CD4-positive, alpha-beta T cell treated with Interleukin-6 for 4 hours (primary cell): ENCODE measurements at places on chromosomes 13 and 19.

GRCh38 chr13:47289567-47289966, 392.7 kb upstream of the HTR2A start:
- no peak for DNase-seq

- no peak for DNase-seq
Measured at GRCh38 chr13:40968416-40969000, 50.6 kb downstream of the ELF1 start.

- DNase-seq, result no peak
Measured at GRCh38 chr13:111971891-111972780, 94.8 kb upstream of the SOX1 start.

DNA sequence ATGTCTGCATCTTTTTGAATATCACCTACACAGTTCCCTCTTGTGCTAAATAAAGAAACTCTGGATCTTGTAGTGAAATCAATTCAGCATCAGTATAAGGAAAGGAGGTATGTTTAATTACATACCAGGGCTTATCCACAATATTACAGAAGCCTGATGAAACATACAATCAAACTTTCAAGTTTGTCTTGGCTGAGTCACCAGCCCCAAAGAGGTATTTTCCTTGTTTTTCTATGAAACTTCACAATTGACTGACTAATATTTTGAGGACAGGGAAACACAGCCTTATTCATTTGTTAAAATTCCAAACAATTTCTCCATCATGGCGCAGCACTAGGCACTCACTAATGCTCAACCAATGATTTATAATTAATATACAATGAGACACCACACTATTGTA, 952.4 kb downstream of the PCDH17 start:
- DNase-seq, result no peak

- DNase-seq, result no peak
Measured at GRCh38 chr13:23212671-23213070, 31.9 kb downstream of the SGCG start.

DNA sequence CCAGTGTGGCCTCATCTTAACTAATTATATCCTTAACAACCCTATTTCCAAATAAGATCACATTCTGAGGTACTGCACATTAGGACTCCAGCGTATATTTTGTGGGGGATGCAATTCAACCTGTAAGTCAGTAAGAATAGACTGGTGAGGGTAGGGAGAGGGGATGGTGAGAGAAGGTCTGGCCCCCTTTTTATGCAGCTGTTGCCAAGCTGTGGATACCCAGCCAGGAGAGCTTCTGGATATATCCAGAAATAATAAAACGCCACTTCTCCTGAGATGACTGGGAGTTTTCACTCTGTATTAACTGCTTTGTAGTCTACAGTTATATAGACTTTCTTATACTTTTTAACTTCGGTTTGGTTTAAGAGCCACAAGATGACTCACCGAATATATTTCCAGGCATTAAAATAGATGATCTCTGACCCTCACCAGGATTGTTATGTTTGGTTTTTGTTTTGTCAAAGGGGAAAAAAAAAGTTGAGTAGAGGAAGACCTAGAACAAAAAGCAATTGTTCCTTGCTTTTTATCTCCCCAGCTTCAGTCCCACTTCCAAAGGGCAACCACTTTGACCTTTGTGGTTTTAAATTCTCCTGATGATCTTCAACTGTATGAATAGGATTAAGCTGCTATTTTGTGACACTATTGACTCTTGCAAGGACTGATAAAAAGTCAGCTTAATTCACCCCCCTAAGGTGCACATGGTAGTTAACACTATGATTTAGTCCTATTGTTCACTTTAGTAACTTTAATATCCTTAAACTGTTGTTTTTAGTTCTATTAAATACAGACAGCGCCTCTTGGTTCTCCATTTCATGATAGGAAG, 3.1 kb upstream of the NEK3 start:
- no peak for DNase-seq

GRCh38 chr19:12944104-12944674, 1.5 kb upstream of the RAD23A start:
- no peak for DNase-seq

GRCh38 chr19:16594681-16595091, 22.5 kb upstream of the SLC35E1 start:
- DNase-seq, result peak; percentile 40

- DNase-seq, result no peak
Measured at GRCh38 chr13:33519561-33520467, 234.3 kb upstream of the STARD13 start.

GRCh38 chr19:34044021-34044420, 128.3 kb upstream of the LSM14A start:
- DNase-seq, result no peak

DNA sequence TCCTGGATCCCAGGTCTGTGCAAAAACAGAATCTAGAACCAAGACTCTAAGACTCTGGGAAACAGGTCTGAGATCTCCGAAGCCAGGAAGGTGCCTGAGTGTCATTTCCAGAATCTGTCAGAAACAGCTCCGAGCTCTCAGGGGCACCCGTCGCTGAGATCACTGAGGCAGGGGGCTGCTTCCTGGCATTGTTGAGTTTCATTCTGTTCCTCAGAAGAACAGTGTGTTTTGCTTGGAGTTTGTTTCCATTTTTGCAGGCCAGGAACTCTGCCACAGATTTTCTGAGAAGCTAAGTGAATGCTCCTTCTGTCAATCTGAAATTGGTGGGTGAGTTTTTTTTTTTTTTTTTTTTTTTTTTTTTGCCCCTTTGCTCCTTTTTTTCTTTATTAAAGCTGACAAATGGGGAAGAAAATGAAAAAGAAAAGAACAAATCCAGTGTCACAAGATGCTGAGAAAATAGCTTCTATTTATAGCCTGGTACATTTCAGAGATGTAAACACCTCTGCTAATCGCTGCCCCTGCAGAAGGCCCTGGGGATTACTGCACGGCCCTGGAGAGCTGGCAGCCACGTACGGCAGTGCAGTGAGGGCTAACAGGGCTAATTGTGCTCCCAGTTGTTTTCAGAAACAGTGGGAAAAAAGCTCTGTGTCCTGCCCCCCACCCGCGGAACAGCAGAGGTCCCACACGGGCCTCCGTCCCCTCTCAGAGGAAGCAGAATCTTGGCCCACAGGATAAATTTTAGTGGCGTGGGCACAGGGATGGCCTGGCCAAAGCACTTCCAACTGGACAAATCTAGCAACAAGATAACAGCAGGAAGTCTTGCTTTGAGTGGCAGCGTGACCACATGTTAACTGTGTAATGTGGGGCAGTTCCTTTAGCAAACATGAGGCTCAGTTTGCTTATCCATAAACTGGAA, 237.6 kb upstream of the IRS2 start:
- DNase-seq, result no peak

- no peak for DNase-seq
Measured at GRCh38 chr19:50821622-50822021, 2.0 kb downstream of the KLK1 start.

GRCh38 chr13:42478531-42479156, 95.3 kb upstream of the TNFSF11 start:
- no peak for DNase-seq

DNA sequence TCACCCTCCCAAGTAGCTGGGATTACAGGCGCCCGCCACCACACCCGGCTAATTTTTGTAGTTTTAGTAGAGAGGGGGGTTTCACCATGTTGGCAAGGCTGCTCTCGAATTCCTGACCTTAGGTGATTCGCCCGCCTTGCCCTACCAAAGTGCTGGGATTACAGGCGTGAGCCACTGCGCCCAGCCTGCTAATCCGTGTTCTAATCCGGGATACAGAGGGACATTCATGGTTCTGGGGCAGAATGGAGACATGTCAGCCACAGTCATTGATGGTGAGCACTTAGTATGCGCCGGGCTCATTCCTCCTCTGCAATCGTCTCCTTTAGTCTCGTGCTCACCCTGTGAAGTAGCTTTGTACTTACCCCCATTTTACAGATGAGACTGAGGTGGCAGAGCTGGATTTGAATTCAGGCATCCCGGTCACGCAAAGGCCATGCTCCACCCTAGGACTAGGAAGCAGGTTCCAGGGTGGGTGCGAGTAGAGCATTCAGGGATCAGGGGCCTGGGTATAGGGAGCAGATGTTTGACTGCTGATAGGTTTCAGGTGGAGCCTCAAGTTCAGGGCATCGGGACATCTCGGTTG, 8.2 kb downstream of the RRAS start:
- DNase-seq, result no peak

DNA sequence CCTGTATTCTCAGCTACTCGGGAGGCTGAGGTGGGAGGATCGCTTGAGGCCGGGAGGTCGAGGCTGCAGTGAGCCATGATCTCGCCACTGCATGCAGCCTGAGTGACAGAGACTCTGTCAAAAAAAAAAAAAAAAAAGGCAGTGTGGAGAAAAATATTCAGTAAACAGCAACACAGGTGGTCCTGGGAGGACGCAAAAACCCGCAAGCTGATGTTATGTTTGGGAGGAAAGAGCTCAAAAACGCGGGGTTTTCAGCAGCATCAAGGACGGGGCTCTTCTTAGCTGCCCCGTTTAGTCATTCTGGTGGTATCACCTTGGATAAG, 599 bp upstream of the ZNF784 start:
- no peak for DNase-seq

- no peak for DNase-seq
Measured at GRCh38 chr13:39822437-39822836, 167.0 kb downstream of the COG6 start.

GRCh38 chr19:3618144-3618810, 8.3 kb downstream of the CACTIN start:
- DNase-seq, result peak; percentile 67

DNA sequence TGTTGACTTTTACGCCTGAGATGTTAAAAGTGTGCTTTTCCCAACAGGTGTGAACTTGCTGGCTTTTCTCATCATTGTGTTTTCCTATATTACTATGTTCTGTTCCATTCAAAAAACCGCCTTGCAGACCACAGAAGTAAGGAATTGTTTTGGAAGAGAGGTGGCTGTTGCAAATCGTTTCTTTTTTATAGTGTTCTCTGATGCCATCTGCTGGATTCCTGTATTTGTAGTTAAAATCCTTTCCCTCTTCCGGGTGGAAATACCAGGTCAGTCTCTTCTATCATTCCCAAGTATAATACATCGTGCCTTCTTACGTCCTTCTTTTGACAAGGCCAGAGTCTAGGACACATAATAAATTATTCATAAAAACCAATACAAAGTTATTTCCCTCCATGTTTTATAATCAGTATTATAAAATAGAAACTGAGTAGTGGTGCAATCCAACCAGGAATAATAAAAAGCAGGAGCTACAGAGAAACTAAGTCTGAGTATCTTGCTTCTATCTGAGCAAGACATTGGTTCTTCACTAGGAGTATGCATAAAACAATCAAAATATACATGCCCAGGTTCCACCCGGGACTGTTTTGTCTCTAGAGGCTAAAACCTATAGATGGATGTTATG, 57.9 kb downstream of the RXFP2 start:
- no peak for DNase-seq

DNA sequence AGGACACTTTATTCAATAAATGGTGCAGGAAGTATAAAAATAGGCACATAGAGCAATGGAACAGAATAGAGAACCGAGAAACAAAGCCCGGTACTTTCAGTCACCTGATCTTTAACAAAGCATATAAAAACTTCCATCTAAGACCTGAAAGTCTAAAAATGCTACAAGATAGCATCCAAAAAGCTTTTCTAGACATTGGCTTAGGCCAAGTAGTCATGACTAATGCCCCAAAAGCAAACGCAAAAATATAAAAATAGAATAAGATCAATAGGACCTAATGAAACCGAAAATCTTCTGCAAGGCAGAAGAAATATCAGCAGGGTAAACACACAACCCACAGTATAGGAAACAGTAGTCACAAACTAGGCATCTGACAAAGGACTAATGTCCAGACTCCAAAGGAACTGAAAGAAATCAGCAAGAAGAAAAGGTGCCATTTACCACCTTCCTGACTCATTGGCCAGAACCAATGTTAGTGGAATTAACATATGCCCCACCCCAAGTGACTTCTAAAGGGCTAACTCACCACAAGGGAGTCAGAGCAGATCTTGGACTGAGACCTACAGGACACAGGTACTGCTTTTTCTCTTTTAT, 40.8 kb upstream of the CEACAM21 start:
- no peak for DNase-seq

DNA sequence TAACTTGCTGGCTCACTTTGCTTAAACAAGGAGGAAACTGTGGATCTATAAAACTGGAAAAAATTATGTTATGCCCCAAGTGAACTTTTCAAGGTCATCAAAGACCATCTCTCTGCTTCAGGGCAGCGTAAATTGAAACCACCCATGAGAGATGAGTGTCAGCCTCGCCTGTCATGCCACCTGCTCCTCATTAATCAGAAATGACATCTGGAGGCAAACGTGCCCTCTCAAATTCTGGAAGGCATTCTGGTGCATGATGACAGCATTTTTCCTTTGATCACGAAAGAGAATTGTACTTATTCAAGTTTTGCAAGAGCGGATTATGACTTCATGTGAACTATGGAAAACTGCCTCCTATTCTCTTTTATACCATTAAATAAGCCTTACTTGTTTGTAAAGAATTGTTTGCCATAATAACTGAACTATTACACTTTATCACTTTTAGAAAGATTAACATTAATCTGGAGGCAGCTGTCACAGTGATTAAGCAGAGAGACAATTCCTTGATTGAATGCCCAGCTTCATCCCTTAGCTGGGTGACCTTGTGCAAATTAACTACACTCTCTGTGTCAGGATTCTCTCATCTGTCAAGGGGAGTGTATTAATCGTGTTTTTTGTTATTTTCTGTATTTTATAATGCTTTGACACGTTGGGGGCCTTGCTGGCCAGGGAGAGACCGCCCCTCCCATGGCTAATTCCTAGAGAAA, 17.0 kb upstream of the SACS start:
- no peak for DNase-seq

- no peak for DNase-seq
Measured at GRCh38 chr19:50065938-50066337, 40.1 kb downstream of the ZNF473 start.
